ENCODE measurements at places on chromosomes 11 and 22. TPM values are rescaled to one million over a fixed set of nuclear protein-coding genes. Genes with fewer than 3 reads are reported as not detected.

- DNase-seq, result no peak
These were observed 57.2 kb upstream of the PRDM11 start for GRCh38 chr11:45089251-45089650.

GRCh38 chr11:44404301-44404700 lies 94.4 kb upstream of the ALX4 start:
- no peak for DNase-seq

Gene C22orf42
- not detected for total RNA-seq

DNA sequence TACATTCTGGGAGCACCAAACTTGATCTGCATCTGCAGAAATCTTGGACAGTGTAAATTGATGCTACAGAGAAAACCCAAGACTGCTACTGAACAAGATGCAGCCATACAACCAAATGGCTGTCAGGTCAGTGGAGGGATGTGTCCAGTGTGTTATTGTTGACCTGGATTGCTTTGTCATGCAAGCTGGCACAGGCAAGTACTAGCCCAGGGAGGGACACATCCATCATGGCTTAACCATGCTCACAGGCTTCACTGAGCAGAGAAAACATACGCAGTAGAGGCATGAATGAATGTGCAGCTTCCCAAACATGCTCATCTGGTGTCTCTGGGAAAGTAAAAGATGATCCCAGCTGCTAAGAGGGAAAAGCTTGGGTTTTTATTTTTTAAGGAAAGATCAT lies 93.6 kb downstream of the MTNR1B start:
- DNase-seq, result peak; percentile 43

GRCh38 chr22:32476281-32477195 lies 1.9 kb downstream of the FBXO7 start:
- DNase-seq, result no peak

DNA sequence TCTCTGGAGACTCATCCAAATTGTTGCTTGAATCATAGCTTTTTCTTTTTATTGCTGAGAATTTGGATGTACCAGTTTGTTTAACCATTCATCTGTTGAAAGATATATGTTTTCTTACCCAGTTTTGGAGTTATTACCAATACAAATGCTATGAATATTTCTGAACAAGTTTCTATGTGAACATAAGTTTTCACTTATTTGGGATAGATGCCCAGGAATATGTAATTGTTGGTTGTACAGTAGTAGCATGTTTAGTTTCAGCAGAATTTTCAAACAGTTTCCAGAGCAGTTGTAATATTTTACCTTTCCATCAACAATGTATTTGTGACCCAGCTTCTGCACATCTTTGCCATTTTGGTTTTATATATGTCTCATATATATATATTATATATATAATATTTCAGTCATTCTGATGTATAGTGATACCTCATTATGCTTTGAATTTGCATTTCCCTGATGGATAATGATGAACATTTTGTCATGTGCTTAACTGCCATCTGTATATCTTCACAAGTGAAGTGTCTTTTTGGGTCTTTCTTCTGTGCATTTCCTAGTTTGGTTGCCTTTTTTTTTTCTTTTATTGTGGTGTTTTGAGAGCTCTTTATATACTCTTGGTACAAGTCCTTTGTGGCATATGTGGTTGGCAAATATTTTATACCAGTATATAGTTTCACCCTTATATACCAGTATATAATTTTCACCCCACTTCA lies 118.8 kb downstream of the LUZP2 start:
- no peak for DNase-seq

DNA sequence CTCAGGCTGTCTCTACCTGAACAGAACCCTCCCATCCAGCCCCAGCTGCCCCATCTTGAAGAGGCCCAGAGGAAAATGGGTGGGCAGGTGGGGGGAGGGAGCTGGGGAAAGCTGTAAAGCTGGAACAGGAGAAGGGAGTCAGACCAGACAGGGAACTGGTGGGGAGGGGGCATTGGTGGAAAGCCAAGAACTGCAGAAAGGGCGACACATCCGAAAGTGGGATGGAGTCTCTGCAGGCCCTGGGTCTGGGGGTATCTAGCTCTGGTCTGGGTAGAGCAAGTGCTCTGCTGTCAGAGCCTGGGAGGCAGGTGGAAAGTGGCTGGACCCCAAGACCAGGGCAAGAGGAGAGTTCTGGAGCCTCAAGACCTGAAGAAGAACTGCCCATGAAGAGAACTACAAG lies 7.7 kb downstream of the TMPRSS13 start:
- no peak for DNase-seq

Gene PSMA1
- total RNA-seq, result 258 TPM

Gene PKNOX2
- total RNA-seq, result not detected

GRCh38 chr11:78499971-78500370 lies 74.7 kb downstream of the NARS2 start:
- no peak for DNase-seq

DNA sequence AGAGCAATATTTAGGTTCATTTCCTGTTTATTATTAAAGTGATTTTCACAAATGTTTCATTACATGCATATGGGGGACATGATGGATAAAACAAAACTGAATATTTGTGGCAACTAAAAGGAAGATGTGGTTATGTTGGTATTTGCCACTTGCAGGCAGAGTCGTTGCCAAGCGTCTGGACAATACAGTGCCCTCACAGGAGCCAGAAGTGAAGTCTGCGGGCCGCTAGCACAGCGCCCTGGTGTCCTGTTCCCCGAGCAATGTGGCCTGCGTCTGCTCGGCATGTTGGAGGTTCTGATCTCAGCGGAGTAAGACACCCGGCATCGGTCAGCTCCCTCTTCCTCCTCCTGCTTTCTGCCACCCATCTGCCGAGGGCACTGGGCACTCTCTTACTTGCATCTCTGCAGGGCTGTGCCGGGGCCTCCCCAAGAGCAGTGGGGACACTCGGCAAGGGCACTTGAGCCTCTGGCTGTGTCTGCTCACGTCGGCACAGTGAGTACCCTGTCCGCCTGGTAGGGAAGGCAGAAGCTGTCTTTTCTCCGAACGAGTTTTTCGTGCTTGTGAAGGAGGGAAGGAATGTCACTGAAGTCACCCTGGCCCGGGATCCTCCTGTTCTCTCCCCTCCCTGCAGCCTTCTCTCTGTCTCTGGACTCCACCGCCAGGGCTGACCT lies 10.5 kb upstream of the TTLL12 start:
- no peak for DNase-seq

Gene GRK3
- 2.8 TPM for total RNA-seq

Measured in NCI-H460 (cell line).